NCI-H1048 (cell line): ENCODE measurements at places on chromosomes 1 and 21.

DNA sequence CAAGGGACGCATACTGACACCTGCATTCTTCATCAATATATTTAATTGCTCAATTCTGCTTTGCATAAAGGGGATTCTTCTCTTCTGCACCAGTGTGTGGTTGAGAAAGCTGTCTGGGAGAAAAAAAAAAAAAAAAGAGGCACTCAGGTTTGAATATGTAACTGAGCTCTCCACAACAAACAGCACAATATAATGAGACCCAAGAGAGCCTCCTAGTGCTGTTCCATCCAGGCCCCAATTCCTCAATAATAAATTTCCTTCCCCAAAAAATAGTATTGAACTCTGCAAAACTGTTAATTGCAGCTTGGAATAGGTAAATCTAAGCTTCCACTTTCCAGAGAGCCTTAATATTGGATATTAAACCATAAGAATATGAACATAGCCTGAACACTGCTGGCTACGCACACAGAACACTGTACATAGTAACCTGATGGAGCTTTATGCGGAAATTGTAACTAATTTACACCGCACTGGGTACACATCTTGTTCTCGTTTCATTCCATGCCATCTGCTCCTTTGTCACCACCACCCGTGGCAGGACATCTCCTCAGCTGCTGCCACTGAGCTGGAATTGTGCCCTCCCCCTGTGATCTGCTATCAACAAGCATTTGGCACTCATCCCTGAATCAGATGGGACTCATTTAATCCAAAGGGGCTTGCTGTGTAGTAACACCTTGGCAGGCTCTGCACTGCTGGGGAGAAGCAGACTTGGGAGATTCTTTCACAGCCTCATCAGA lies 272.0 kb downstream of the HHIPL2 start:
- DNase-seq = no peak

DNA sequence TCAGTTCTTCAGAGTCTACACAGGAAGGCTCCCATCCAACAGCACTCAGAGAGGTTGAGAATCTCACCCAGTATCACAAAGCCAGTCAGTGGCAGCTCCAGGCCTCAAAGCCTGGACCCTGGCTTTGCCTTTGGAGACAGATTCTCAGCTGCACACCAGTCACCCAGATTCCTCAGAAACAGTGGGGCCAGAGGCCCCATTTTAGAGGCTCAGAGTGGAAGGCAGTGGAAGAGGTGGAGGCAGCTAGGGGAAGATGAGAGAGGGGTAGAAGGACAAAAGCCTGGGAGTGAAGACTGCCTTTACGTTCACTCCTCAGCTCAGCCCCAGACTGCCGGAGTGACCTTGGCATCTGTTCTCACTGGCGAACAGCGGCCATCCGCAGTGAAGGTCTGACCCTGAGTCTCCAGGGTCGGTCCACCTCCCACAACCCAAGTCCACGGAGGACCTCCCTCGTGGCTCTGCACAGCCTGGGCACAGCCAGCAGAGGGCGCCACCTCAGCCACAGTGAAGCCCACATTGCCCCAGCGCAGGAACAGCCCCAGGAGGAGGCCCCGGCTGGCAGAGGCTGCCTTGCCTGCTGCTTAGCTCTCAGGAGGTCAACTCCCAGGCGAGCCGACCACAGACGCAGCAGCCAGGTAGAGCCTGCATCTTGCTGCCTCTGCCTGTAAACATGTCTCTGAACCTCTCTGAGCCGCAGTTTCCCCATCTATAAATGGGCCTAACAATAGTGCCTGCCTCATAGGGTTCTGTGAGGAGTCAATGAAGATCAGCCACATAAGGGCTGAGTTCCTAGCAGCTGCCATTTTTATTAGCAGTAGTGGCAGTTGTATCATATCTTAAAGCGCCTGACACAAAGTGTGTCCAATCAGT lies 5.9 kb upstream of the FNDC5 start:
- no peak for DNase-seq

DNA sequence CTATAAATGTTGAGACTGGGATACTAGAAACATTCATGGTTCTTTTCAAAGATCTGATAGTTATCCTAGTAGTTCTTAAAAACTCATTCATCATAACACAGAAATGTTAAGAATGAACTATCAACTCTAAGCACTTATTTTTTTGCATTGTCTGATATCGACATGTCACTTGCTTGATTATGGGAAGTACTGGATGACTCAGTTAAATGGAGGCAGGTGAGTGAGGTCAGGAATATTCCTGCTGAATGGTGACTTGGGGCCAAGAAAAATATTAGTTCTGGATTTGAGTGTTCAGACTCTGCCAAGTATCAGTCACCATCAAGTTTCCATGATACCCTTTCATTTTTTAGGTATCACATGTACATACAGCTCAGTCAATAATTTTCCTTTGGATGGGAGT lies 63.6 kb downstream of the NEK7 start:
- no peak for DNase-seq

DNA sequence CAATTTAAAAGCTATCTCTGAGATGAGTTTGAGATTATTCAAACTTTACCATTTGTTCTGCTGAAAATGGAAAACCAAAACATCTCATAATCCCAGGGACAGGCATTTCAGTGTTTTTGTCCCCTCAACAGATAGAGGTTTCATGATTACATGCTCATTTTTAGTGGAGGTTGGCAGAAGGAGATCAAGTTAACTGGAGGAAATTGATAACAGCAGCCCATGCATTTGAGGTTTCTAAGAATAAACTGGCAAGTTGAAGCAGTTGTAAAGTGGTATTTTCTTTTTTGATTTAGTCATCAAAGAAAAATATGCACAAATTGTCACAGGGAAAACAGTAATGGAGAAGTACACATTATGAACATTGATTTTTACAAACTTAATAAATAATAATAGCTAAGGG lies 205.8 kb downstream of the PLA2G4A start:
- DNase-seq = no peak

DNA sequence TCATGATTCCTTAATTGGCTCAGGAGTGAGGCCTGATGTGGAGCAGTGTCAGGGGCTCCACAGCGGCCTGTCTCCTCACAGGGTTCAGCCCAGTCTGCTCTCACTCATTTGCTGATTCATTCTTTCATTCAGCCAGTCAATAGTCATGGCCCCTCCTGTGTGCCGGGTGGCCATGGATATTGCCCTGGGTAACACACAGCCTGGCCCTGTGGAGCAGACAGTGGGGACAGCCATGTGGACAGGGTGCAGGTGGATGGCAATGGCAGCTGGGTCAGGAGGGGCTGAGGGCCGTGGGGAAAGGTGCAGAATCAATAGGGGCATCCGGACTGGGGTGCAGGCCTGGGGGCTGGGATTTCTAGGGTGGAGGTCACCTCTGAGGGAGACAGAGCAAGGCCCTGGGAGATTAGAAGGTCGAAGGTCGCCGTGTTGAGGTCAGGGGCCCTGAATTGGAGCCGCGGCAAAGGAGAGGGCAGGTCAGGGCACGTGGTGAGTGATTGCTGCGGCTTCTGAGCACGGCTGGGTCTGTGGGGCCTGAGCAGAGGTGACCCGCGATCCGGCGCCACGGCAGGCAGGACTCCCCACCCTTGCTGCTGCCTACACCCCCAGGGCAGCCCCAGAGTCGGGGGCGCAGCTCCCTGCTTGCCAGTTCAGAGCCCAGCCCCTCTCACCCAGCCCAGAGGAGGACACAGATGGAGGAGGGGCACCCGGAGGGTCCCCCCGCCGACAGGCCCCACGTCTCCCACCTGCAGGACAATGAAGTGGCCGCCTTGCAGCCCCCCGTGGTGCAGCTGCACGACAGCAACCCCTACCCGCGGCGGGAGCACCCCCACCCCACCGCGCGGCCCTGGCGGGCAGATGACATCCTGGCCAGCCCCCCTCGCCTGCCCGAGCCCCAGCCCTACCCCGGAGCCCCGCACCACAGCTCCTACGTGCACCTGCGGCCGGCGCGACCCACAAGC lies 33.4 kb downstream of the SLC19A1 start:
- DNase-seq = no peak

GRCh38 chr1:183693521-183693920 lies 40.4 kb upstream of the APOBEC4 start:
- no peak for DNase-seq

GRCh38 chr1:163094182-163094581 lies 25.0 kb downstream of the RGS4 start:
- no peak for DNase-seq
